Activated CD8-positive, alpha-beta T cell treated with anti-CD3 and anti-CD28 coated beads for 36 hours (primary cell): ENCODE measurements at places on chromosomes 16 and 17. TPM values are rescaled to one million over a fixed set of nuclear protein-coding genes. Genes with fewer than 3 reads are reported as not detected.

SULT1A2 gene
- 1.0 TPM for total RNA-seq

DNA sequence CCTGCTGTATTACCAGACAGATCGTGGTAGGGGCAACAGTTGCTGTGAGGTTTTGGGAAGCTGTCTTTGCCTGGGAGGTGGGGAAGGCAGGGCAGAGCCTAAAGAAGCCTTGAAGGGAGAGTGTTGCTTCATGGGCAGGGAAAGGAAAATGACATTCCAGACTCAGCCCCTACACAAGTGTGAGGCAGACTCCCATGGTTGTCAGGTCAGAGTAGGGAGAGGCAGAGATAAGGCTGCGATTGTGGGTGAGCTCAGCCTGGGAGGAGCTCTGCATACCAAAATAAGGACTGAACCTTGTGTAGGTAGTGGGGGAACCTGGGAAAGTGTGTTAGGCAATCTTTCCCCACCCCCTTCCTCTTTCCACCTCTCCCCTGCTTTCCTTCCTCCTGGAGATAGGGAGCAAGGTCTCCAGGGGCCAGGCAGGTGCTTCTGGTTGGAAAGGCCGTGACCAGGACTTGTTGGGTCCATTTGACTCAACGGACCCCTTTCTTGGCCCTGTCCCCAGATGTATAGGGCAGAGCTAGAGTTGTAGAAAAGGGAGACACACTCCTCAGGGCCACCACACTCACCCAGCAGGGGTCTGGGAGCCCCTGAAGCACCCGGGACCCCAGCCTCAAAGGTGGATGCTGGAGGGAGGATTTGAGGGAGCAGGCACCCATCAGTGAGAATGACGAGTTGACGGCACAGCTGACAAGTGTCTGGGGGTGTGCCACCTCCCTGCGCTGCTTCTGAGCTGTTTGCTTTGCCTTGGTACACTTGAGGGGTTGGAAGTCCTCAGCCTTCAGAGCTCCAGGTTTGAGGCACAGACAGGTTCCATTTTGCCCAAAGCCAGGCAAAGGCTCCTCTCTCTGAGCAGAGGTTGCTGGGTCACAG, 18.5 kb upstream of the TOB1 start:
- H3K27ac ChIP-seq = no peak overlapping the region
- H3K36me3 ChIP-seq = no peaks in the 10 kb centered on the region
- no peak overlapping the region for H3K4me3 ChIP-seq

MLKL gene
- 18.8 TPM for total RNA-seq

DNA sequence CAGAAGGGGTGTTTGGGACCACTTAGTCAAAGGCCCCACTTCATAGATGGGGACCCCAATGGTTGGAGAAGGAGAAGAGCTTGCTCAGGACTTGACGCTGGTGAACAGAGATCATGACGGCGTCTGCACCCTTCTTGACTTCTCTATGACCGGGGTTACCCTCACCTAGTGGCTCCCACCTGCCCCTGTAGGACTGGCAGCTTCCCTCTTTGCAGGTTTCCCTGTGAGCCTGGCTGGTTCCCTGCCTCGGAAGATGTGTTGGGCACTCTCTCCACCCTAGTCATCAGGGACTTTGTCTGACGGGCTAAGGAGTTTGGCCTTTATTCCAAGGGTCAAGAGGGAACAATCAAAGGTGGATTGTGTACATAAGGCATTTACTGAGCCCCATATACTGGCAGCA, 22.7 kb downstream of the TBX4 start:
- no peaks in the 10 kb centered on the region for H3K4me1 ChIP-seq
- no peaks in the 10 kb centered on the region for H3K36me3 ChIP-seq
- peaks cover 7% of the 10 kb centered on the region for H3K27me3 ChIP-seq
- DNase-seq = no peak
- H3K4me3 ChIP-seq = no peak overlapping the region

GRCh38 chr17:27559506-27560481, 71.2 kb upstream of the LGALS9 start:
- no peak for DNase-seq
- no peak overlapping the region for H3K27ac ChIP-seq
- H3K27me3 ChIP-seq = no peaks in the 10 kb centered on the region
- peaks cover 28% of the 10 kb centered on the region for H3K36me3 ChIP-seq
- H3K4me1 ChIP-seq = peaks cover 24% of the 10 kb centered on the region

DNA sequence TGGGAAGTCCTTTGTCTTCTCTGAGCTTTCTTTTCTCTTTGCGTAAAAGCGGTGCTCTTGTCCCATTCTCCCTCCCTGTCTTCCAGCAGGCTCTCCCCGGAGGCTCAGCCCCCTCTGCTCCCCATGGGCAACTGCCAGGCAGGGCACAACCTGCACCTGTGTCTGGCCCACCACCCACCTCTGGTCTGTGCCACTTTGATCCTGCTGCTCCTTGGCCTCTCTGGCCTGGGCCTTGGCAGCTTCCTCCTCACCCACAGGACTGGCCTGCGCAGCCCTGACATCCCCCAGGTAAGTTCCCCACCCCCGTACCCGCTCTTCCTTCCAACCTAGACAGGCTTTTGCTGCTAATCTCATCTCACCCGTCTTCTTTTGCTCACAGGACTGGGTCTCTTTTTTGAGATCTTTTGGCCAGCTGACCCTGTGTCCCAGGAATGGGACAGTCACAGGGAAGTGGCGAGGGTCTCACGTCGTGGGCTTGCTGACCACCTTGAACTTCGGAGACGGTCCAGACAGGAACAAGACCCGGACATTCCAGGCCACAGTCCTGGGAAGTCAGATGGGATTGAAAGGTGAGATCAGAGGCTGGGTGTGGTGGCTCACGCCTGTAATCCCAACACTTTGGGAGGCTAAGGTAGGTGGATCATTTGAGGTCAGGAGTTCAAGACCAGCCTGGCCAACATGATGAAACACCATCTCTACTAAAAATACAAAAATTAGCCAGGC, 1.3 kb downstream of the TMEM219 start:
- DNase-seq = no peak
- peak overlapping the region; percentile 75 for H3K27ac ChIP-seq
- H3K36me3 ChIP-seq = peaks cover 3% of the 10 kb centered on the region
- H3K27me3 ChIP-seq = no peaks in the 10 kb centered on the region
- H3K4me3 ChIP-seq = peak overlapping the region; percentile 86

CD19 gene
- total RNA-seq = 1.3 TPM

- H3K27me3 ChIP-seq = no peaks in the 10 kb centered on the region
- peaks cover 24% of the 10 kb centered on the region for H3K36me3 ChIP-seq
- no peak overlapping the region for H3K27ac ChIP-seq
- peaks cover 49% of the 10 kb centered on the region for H3K4me1 ChIP-seq
- no peak for DNase-seq
These were observed 2.9 kb downstream of the UBN1 start for GRCh38 chr16:4850211-4850610.

GRCh38 chr17:42389135-42389417, 834 bp upstream of the STAT3 start:
- peaks cover 34% of the 10 kb centered on the region for H3K36me3 ChIP-seq
- H3K27ac ChIP-seq = peak overlapping the region; percentile 100
- H3K4me3 ChIP-seq = peak overlapping the region; percentile 97
- peak; percentile 94 for DNase-seq
- no peaks in the 10 kb centered on the region for H3K27me3 ChIP-seq
- peaks cover 57% of the 10 kb centered on the region for H3K4me1 ChIP-seq

- H3K27me3 ChIP-seq = no peaks in the 10 kb centered on the region
- DNase-seq = no peak
- H3K4me3 ChIP-seq = no peak overlapping the region
- H3K4me1 ChIP-seq = peaks cover 6% of the 10 kb centered on the region
- peaks cover 6% of the 10 kb centered on the region for H3K36me3 ChIP-seq
These were observed 53.4 kb downstream of the BRIP1 start for GRCh38 chr17:61809816-61810392.

SLC16A11 gene
- total RNA-seq = 3.1 TPM

DNA sequence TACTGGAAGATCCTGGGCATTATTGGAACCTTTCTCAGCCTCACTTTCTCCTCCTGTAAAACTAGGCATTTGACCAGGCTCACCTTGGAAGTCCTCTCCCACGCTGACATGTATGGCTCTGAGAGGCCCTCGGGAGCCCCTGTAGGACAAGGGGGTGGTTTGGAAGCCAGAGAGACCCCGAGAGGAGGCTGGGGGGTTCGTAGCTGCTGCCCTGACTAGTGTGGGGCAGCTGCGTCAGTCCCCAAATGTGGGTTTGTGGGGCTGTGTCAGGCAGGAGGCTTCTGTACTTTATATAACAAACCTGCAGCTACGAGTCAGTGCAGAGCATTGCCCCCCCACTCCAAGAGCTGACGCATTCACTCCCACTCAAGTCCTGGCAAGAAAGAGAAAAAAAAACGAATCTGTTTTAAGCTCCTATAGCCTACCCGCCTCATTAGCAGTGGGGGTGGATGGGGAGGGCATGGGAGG, 1.8 kb downstream of the CX3CL1 start:
- H3K4me1 ChIP-seq = peaks cover 34% of the 10 kb centered on the region
- no peak overlapping the region for H3K4me3 ChIP-seq
- peak; percentile 77 for DNase-seq
- H3K27me3 ChIP-seq = no peaks in the 10 kb centered on the region
- no peaks in the 10 kb centered on the region for H3K36me3 ChIP-seq

DNA sequence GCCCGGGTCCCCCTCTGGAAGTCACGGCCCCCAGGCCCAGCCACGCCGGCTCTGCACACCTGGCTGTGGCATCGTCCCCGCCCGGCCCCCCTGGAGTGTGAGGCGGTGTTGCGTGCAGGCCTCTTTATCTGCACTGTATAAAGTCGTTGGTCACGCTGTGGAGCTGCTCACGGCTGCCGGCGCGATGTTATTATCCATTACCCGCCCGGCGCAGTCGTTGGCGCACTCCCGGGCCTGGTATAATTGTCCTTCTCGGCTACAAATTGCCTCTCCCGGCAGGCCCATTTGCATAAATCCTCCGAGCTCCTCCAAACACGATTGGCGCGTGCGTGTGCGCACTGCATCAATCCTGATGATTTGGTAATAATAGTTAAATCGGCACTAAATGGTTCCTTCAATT, 57.8 kb downstream of the BAHCC1 start:
- H3K4me1 ChIP-seq = peaks cover 11% of the 10 kb centered on the region
- no peak for DNase-seq
- H3K4me3 ChIP-seq = no peak overlapping the region
- no peaks in the 10 kb centered on the region for H3K27me3 ChIP-seq
- no peaks in the 10 kb centered on the region for H3K36me3 ChIP-seq
- no peak overlapping the region for H3K27ac ChIP-seq

FAHD1 gene
- total RNA-seq = 17.8 TPM

FAM20A gene
- not detected for total RNA-seq

DNA sequence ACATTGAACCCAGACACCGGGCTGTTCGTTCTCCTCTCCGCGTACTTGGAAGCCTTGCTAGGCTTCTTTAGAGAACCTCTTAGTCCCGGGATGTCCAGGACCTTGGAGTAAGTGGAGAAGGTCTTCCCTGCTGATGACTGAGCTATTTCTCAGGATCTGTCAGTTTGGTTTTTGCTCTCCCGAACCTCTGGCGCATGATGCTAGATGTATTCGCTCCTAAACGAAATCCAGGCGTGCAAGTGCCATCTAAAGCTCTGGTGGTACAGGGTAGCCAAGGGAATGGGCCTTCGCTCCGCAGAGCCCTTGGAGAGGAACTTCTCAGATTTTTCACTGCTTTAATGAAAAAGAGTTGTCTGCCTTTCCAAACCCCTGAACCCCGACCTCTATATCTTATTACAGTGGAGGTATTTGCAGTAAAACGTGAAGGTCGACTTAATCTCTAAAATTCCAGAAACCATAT, 547 bp downstream of the VMP1 start:
- DNase-seq = no peak
- peaks cover 51% of the 10 kb centered on the region for H3K4me1 ChIP-seq
- H3K4me3 ChIP-seq = peak overlapping the region; percentile 95

GRCh38 chr16:67528222-67528869, at the start of gene RIPOR1:
TSS of gene RIPOR1 (plus strand) at chr16:67528829. CDS start at chr16:67538447, 9,618 bp downstream.
- no peaks in the 10 kb centered on the region for H3K36me3 ChIP-seq
- DNase-seq = peak; percentile 43
- H3K4me3 ChIP-seq = peak within 1 kb of the TSS; percentile 68
- peaks cover 15% of the 10 kb centered on the region for H3K4me1 ChIP-seq

DNA sequence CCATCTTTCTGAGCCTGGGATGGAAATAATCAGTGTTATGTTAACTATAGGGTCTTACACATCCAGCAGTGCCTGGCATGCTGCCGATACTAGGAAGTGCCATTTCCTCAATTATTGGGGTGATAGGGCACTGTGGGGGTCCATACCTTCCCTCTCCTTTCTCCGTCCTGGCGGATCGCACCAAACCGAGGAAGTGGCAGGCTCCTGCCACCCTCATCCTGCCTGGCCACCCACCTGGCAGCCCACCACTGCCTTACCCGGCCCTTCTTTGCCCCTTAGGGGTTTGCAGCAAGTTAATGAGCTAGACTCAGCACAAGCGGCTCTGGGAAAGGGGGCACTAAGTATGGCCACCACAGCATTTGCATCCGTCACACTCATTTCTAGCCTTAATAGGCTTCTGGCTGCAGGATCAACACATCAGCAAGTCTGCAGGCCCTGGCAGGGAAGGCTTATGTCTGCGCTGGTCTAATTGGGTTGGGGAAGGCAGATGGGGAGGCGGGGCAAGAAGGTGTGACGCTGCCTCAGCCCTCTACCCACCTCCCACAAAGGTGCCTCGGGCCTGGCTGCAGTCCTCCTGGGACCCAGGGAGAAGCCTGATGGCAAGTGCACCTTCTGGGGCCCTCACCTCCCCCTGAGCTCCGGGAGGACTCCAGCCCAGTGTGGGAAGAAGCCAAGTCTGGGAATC, 28.6 kb downstream of the DCAKD start:
- no peak overlapping the region for H3K27ac ChIP-seq
- peaks cover 5% of the 10 kb centered on the region for H3K36me3 ChIP-seq
- DNase-seq = no peak
- peaks cover 31% of the 10 kb centered on the region for H3K27me3 ChIP-seq
- H3K4me1 ChIP-seq = peaks cover 21% of the 10 kb centered on the region
- no peak overlapping the region for H3K4me3 ChIP-seq

GRCh38 chr16:48184681-48185080, 28.9 kb upstream of the ABCC12 start:
- no peak overlapping the region for H3K27ac ChIP-seq
- no peak for DNase-seq
- H3K27me3 ChIP-seq = no peaks in the 10 kb centered on the region
- peaks cover 9% of the 10 kb centered on the region for H3K4me1 ChIP-seq

DNA sequence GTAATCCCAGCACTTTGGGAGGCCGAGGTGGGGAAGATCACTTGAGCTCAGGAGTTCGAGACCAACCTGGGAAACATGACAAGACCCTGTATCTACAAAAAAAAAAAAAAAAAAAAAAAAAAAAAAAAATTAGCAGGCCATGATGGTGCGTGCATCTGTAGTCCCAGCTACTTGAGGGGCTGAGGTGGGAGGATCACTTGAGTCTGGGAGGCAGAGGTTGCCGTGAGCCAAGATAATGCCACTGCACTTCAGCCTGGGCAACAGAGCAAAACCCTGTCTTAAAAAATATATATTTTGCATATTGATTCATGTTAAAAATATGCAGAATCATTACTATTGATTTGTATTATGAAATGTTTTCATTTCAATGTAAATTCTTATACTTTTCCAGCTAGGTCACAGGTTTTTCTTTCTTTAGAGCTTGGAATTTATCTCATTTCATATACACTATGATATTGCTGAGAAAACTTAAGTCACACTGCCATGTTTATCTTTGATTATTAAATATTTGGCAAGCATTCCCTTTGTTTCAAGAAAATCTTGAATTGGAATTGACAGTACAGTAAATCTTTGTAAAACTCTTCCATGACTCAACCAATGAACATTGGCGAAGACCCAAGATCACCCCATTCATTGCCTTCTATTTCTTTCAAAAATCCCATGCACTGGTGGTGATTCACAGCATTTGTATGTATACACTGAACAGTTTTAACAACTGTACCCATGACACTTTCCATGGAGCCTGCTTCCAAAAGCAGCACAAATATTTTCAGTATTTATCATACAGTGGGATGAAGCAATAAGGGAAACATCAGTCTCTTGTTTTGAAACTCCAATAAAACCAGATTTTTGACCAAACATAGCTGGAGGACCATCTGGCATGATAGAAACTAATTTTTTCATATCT, 83.5 kb upstream of the TNRC6A start:
- H3K4me3 ChIP-seq = no peak overlapping the region
- peaks cover 16% of the 10 kb centered on the region for H3K27me3 ChIP-seq
- no peak overlapping the region for H3K27ac ChIP-seq
- no peak for DNase-seq
- H3K4me1 ChIP-seq = no peaks in the 10 kb centered on the region
- no peaks in the 10 kb centered on the region for H3K36me3 ChIP-seq
